ENCODE measurements at places on chromosomes 11 and 22.

- H3K4me3 ChIP-seq, result no peak overlapping the region
- no peaks in the 10 kb centered on the region for H3K27me3 ChIP-seq
These were observed 2.1 kb downstream of the LGALS12 start for GRCh38 chr11:63508009-63508408.

DNA sequence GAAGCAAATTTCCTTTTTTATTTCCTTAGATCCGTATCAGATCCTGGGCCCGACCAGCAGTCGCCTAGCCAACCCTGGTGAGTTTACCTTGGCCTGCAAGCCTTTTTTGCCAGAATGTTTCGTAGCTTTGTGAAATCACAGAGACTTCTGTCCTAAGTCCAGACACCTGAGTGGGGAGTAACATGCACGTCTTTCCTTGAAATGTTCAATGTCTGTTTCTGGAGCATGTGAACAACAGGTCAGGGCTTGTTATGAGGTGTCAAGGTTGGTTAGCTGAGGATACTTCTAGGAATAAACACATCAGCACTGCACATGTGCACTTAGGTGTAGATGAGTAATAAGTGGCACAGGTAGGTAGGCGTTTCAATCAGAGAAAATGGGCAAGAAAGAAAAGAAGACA is 58.0 kb downstream of the KCNJ1 start:
- H3K36me3 ChIP-seq, result peaks cover 9% of the 10 kb centered on the region
- no peaks in the 10 kb centered on the region for H3K27me3 ChIP-seq
- no peak for DNase-seq
- no peaks in the 10 kb centered on the region for H3K4me1 ChIP-seq

GRCh38 chr11:97163631-97164191 is 773.9 kb downstream of the JRKL start:
- no peak overlapping the region for H3K4me3 ChIP-seq
- H3K27ac ChIP-seq, result no peak overlapping the region
- no peaks in the 10 kb centered on the region for H3K36me3 ChIP-seq
- DNase-seq, result no peak
- no peaks in the 10 kb centered on the region for H3K4me1 ChIP-seq
- H3K27me3 ChIP-seq, result no peaks in the 10 kb centered on the region

DNA sequence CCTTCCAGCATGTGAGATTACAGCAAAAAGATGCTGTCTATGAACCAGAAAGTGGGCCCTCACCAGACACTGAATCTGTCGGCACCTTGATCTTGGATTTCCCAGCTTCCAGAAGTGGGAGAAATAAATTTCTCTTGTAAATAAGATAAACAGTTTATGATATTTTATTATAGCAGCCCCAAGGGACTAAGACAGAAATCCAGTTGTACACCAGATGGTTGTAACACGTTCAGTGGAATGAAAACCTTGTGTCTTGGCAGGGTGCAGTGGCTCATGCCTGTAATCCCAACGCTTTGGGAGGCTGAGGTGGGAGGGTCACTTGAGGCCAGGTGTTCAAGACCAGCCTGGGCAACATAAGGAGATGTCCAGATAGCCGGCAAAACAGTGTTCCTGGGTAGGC is 61.8 kb downstream of the MCHR1 start:
- H3K27me3 ChIP-seq, result no peaks in the 10 kb centered on the region
- H3K27ac ChIP-seq, result no peak overlapping the region
- DNase-seq, result no peak
- no peak overlapping the region for H3K4me3 ChIP-seq
- no peaks in the 10 kb centered on the region for H3K4me1 ChIP-seq

DNA sequence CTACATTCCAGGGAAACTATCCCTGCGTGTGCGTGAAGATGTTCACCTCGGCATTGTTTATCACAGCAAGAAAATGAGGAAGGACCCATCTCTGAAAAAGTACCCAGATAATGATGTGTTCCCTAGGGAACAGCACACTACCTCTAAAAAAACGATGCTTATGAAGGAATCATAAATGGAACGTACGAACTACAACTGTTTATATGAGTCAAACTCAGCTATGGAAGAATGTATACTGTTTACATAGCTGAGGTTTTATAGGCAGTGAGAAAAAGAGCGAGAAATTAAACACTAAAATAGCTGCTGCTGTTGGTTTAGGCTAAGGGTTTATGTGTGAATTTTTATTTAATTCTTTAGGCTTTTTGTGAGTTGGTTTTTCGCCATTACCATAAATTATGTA is 48.9 kb downstream of the APOL1 start:
- peak; percentile 94 for DNase-seq
- peaks cover 95% of the 10 kb centered on the region for H3K36me3 ChIP-seq
- no peaks in the 10 kb centered on the region for H3K27me3 ChIP-seq
- H3K4me3 ChIP-seq, result no peak overlapping the region
- H3K27ac ChIP-seq, result peak overlapping the region; percentile 61
- H3K4me1 ChIP-seq, result peaks cover 44% of the 10 kb centered on the region

DNA sequence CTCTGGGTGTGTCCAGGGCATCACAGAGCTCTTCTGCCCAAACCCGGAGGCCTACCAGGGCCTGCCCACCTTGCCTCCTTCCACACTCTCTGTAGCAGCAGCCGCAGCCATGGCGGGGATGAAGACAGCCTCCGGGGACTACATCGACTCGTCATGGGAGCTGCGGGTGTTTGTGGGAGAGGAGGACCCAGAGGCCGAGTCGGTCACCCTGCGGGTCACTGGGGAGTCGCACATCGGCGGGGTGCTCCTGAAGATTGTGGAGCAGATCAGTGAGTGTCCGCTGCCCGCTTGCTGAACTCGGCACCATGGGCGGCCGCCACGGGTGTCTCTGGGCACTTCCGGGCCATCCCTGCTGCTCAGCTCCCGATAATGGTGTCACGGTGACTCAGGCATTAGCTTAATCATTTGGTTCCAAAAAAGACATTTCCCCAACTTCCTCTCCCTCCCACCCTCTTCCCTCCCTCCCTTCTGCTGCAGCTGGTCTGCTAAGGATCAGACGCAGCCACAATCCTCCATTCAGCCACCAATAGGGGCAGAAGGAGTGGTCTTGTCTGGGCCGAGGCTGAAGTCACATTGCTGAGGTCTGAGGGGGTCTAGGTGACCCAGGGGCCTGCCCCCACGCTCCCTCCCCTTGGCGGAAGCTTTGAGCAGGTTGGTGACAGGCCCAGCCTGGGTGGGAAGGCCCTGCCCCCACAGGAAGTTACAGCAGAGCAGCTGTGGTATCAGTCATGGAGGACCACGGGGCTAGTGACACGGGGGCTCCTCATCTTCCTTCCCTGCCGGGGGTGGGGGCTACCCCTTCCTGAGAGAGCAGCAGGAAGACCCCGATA is 950 bp downstream of the FERMT3 start:
- H3K27ac ChIP-seq, result peak overlapping the region; percentile 62
- H3K4me1 ChIP-seq, result peaks cover 25% of the 10 kb centered on the region
- H3K27me3 ChIP-seq, result no peaks in the 10 kb centered on the region
- H3K4me3 ChIP-seq, result no peak overlapping the region

GRCh38 chr11:64347193-64347867 is 7.3 kb downstream of the CCDC88B start:
- no peak for DNase-seq
- H3K4me1 ChIP-seq, result peaks cover 2% of the 10 kb centered on the region
- H3K4me3 ChIP-seq, result no peak overlapping the region
- peaks cover 7% of the 10 kb centered on the region for H3K27me3 ChIP-seq
- H3K27ac ChIP-seq, result no peak overlapping the region
- no peaks in the 10 kb centered on the region for H3K36me3 ChIP-seq

DNA sequence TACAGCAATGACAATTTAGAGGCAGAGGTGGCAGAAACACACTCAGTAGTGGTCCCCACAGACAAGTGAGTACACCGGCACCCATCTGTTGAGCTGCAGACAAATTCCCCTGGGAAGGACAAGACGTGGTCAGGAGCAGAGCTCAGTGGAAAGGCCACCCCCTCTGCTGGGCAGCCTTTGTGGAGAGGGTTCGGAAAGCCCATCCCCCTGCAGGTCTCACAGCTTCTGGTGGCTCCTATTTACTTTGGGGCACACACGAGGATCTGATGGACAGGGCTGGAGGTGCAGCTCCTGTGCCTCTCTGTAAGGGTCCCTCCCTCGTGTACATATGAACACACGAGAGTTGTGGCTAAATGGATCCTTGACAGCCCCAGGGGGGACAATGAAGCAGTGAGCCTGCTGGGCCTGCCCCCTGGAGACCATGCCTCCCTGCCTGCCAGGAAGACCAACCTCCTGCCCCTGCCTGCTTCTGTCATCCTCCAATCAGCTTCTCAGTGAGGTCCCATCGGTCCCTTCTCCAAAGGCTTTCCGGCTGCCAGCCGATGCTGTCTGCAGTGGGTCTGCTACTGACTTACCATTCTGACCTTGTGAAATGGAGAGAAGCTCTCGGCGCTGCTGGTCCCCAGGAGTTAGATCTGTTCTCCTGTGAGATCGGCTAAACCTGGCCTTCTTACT is 161.5 kb downstream of the CACNA1I start:
- DNase-seq, result no peak
- no peak overlapping the region for H3K4me3 ChIP-seq

GRCh38 chr11:44493383-44493782 is 72.1 kb upstream of the CD82 start:
- H3K4me3 ChIP-seq, result no peak overlapping the region
- no peaks in the 10 kb centered on the region for H3K4me1 ChIP-seq
- H3K36me3 ChIP-seq, result no peaks in the 10 kb centered on the region

- H3K27me3 ChIP-seq, result no peaks in the 10 kb centered on the region
- no peaks in the 10 kb centered on the region for H3K36me3 ChIP-seq
- peak; percentile 76 for DNase-seq
- H3K27ac ChIP-seq, result peak overlapping the region; percentile 44
- peaks cover 49% of the 10 kb centered on the region for H3K4me1 ChIP-seq
- H3K4me3 ChIP-seq, result no peak overlapping the region
These were observed 9.9 kb upstream of the CELSR1 start for GRCh38 chr22:46547179-46547882.

- H3K36me3 ChIP-seq, result no peaks in the 10 kb centered on the region
- no peak overlapping the region for H3K27ac ChIP-seq
- no peak for DNase-seq
- H3K4me3 ChIP-seq, result no peak overlapping the region
These were observed 171.0 kb upstream of the ARHGAP20 start for GRCh38 chr11:110883256-110883655.

- H3K4me1 ChIP-seq, result peaks cover 36% of the 10 kb centered on the region
- H3K4me3 ChIP-seq, result no peak overlapping the region
- no peaks in the 10 kb centered on the region for H3K36me3 ChIP-seq
- peak overlapping the region; percentile 99 for H3K27ac ChIP-seq
- peak; percentile 96 for DNase-seq
These were observed 173.7 kb downstream of the KIF18A start for GRCh38 chr11:27933992-27934829.

GRCh38 chr11:36565031-36565610 is 2.7 kb upstream of the RAG1 start:
- H3K4me3 ChIP-seq, result no peak overlapping the region
- peaks cover 20% of the 10 kb centered on the region for H3K27me3 ChIP-seq
- H3K27ac ChIP-seq, result no peak overlapping the region
- H3K36me3 ChIP-seq, result no peaks in the 10 kb centered on the region
- DNase-seq, result no peak

DNA sequence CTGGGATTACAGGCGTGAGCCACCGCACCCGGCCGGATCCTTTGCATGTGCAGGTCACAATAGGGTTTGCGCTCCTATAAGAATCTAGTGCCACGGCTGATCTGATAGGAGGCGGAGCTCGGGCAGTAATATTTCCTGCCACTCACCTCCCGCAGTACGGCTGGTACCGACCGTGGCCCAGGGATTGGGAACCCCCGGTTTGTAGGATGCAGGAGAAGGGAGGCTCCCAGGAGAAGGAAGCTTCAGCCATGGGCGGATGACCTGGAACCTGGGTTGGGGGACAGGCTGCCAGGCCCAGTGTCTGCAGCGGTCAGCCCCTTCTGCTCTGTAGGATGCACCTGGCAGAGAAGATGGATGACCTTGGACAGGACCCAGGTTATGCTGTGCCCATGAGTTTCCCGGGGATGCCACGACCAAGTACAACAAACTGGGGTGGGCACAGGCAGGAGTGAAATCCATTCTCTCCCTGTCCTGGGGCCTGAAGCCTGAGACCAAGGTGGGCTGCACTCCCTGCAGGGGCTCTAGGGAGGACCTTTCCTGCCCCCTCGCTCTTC is 818.9 kb downstream of the BRD1 start:
- peak; percentile 33 for DNase-seq
- no peaks in the 10 kb centered on the region for H3K27me3 ChIP-seq
- no peak overlapping the region for H3K27ac ChIP-seq
- H3K36me3 ChIP-seq, result no peaks in the 10 kb centered on the region
- no peaks in the 10 kb centered on the region for H3K4me1 ChIP-seq
- no peak overlapping the region for H3K4me3 ChIP-seq

- H3K27ac ChIP-seq, result no peak overlapping the region
- no peaks in the 10 kb centered on the region for H3K36me3 ChIP-seq
- peaks cover 52% of the 10 kb centered on the region for H3K4me1 ChIP-seq
- no peaks in the 10 kb centered on the region for H3K27me3 ChIP-seq
- H3K4me3 ChIP-seq, result no peak overlapping the region
These were observed 53.1 kb upstream of the SHISAL1 start for GRCh38 chr22:44365832-44366231.

DNA sequence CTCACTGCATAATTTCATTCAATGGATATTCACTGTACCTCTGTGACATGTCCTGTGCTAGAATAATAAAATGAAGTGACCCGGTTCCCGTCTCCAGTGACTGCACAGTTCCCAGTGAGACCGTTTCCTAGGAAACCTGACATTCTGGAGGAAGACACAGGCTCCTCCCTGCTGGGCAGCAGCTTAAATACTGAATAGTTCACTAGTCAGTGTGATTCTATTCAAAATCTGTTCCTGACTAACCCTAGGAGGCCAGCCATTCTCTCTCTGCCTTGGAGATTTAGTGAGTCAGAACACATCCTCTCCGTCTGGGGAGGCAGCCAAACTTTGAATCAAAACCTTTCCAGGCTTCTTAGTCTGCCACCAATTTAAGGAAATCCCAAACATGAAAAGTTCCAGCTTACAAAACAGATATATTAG is 11.3 kb downstream of the TRIM66 start:
- H3K27me3 ChIP-seq, result no peaks in the 10 kb centered on the region
- peak; percentile 59 for DNase-seq
- peaks cover 13% of the 10 kb centered on the region for H3K4me1 ChIP-seq
- H3K4me3 ChIP-seq, result no peak overlapping the region

- no peak overlapping the region for H3K4me3 ChIP-seq
- H3K4me1 ChIP-seq, result no peaks in the 10 kb centered on the region
- no peak for DNase-seq
These were observed 75.6 kb upstream of the GRAMD1B start for GRCh38 chr11:123354371-123354975.

DNA sequence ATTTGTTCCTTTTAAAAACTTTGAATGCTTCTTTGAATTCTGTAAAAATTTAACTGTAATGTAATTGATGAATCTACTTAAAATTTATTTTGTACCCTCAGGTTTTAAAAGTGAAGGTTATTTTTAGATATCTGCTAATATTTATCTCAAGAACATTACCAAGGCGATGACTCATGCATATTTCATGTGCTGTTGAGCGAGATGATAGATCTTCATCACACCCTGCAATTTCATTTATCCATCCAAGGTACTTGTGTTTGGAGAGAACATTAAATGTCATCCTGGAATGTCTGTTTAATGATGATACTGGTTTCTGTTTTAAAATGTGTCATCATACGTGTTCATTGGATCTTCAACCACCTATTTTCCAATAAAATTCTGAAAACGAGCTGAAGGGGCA is 6.7 kb upstream of the OOSP4A start:
- H3K27ac ChIP-seq, result no peak overlapping the region
- no peaks in the 10 kb centered on the region for H3K4me1 ChIP-seq
- H3K4me3 ChIP-seq, result no peak overlapping the region
- no peak for DNase-seq
- H3K27me3 ChIP-seq, result no peaks in the 10 kb centered on the region

All from SJSA1 (cell line).